Stimulated activated CD8-positive, alpha-beta memory T cell treated with anti-CD3 and anti-CD28 coated beads, Interleukin-15, amount 100 ng/mL, for 1 hour (primary cell): ENCODE measurements at places on chromosomes 6 and 20.

DNA sequence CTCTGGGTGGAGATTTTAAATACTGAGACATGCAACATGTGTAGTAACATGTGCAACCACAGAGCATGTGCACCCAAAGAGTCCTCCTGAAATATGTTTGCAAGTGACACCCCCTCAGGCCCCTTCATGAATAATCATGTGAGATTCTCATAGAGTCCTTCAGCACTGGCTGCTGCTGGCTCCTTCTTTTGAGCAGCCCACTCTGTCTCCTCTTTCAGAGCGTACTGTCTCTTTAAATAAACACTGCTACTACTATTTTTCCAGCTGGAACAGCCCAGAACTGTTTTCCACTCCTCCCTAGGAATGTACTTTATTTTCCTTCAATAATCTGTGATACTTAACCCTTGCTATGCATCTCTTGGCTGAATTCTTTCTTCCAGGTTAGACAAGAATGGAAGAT is 42.0 kb downstream of the HLA-DRB5 start:
- no peak for DNase-seq

DNA sequence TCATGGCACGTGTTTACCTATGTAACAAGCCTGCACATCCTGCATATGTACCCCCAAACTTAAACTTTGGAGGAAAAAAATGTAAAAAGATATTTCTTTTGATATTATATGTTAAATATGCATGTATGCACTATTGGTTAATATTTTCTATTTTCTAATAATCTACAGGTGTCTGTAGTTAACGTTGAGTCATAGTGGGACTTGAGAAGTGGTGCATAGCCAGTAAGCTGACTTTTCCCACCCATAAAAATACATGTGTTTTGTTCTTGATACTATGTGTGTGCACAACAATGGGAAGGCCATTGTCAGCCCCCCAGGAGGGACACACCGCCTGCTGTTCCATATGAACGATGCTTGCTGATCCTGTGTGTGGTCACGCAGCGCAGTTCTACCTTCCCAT is 49.1 kb downstream of the FAM120B start:
- DNase-seq: no peak

- DNase-seq: no peak
Observed at GRCh38 chr20:49167811-49168507, 20.2 kb downstream of the STAU1 start.

DNA sequence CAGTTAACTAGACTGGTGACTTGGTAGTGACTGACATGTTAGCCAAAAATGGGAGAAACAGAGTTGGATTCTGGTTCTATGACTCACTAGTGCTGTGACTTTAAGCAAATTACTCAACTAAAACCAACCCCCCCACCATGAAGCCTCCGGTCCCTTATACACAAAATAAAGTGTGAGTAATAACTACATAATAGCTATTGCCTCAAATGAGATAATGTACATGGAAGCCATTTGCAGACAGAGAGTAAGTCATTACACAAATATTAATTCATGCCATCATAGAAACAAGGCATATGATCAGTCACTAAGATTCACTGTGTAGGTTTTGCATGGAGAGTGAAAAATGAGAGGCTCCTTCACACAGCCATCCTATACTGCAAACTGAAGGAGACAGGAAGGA is 111.9 kb downstream of the HIVEP2 start:
- no peak for DNase-seq

DNA sequence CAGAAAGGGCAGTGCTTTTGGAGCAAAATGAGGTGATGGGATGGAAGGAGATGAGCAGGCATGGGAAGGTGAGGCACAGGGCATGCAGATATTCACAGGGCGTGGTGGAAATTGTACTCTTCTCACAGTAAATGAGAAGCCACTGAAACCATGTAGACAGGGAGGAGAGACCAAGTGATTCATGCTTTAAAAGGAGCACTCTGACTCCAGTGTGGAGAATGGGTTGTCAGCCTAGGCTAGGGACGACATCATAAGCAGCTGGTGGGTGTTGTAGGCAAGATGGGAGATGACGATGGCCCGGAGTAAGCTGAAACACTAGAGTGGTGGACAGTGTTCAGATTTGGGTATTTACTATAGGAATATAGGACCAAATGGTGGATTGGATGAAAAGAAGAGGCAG is 18.4 kb downstream of the PDE7B start:
- DNase-seq: no peak
